H1 (cell line): ENCODE measurements at places on chromosomes 13 and 19. TPM values are rescaled to one million over a fixed set of nuclear protein-coding genes. Genes with fewer than 3 reads are reported as not detected.

Gene ZNF616
- 40.2 and 40.5 TPM in 2 replicates for total RNA-seq

DNA sequence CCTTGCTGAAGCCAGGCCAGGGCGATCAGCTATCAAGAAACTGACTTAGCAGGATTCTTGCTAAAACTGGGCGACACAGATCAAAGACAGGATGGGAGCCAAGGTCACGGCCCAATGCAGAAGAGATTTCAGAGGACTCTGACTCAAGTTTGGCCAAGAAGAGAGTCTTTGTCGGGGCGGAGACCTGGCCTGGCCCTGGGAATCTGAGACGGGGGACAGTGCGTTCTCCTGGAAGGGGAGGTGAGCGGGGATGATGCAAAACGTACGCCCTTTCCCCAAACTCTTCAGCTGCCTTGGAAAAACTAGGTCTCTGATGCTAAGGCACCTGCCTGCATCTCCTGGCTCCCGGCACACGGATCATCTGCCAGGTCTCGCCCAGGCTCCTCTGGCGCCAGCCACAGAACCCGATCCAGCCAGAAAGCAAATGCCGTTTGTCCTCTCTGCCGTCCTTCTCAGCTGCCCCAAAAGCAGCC is 9.8 kb downstream of the MVB12A start:
- H3K27ac ChIP-seq, result no peak overlapping the region
- H3K4me3 ChIP-seq, result no peak overlapping the region
- H3K36me3 ChIP-seq, result no peaks in the 10 kb centered on the region
- DNase-seq, result no peak
- no peaks in the 10 kb centered on the region for H3K4me1 ChIP-seq
- no peaks in the 10 kb centered on the region for H3K27me3 ChIP-seq

DNA sequence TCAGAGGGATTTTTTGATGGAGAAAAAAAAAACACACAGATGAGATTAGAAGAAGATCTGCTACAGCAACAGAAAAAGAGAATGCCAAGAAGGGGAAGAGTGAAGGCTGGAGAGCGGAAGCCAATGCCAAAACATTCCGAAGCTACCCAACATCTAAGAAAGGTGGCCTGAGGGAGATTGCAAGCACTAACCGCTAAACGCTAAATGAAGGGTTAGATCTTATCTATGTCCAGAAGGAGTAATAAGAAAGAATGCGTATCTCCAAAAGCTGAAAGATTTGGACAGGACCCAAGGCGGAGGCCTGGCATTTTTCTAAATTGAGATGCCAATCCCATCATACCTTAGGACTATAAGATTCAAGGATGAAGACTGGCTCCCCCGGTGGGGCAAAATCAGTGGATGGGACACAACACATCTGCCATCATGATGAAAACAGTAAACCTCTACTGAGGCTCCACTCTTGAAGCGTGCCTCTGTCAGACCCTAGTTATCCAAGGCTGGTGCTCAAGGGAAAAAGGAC is 15.6 kb upstream of the HMGB1 start:
- H3K27ac ChIP-seq, result no peak overlapping the region
- H3K4me3 ChIP-seq, result no peak overlapping the region
- H3K4me1 ChIP-seq, result peaks cover 3% of the 10 kb centered on the region; the same call in 1 of the 2 replicates
- no peaks in the 10 kb centered on the region for H3K36me3 ChIP-seq

Gene DPY19L3
- 60.2 and 60.7 TPM in 2 replicates for total RNA-seq

Gene PLK5
- total RNA-seq, result 0.43 and 1.2 TPM in 2 replicates

DNA sequence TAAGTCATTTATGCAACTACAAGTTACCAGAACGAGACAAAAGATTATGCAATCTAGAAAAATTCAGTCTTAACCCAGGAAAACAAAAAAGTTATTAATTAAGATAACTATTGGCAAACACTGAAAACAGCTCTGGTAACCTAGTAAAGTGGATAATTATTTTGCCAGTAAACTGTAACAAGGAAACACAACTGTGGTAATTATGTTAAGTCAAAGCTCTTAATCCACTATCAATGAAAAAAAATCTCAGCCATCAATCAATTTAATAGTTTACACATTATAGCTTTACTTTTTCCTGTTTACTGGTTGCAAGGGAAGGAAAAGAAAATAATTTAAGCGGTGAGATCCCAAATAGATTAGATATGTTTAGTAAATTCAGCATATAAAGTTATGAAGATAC is 11.2 kb downstream of the EXOSC8 start:
- peaks cover 71% of the 10 kb centered on the region for H3K36me3 ChIP-seq
- H3K4me1 ChIP-seq, result no peaks in the 10 kb centered on the region; the same call in 1 of the 2 replicates
- DNase-seq, result no peak
- H3K27me3 ChIP-seq, result no peaks in the 10 kb centered on the region

Gene PEX11G
- total RNA-seq, result 1.8 and 2.1 TPM in 2 replicates

Gene KIR3DL1
- not detected in 2 replicates for total RNA-seq

DNA sequence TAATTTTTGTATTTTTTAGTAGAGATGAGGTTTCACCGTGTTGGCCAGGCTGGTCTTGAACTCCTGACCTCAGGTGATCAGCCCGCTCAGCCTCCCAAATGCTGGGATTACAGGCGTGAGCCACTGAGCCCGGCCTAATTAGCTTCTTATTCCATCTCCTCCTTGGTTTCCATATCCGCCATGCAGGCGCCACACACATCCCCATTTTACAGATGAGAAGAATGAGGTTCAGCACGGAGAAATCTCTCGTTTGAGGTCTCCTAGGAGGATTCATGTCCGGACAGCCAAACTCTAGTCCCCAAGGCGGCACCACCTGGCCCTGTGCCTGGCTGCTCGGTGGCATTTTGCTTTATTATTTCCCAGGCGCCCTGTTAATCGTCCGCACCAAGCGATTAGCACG is 46.2 kb upstream of the PTPRS start:
- no peak overlapping the region for H3K27ac ChIP-seq
- H3K4me1 ChIP-seq, result no peaks in the 10 kb centered on the region
- DNase-seq, result no peak
- no peaks in the 10 kb centered on the region for H3K27me3 ChIP-seq
- no peaks in the 10 kb centered on the region for H3K36me3 ChIP-seq
- H3K4me3 ChIP-seq, result no peak overlapping the region

DNA sequence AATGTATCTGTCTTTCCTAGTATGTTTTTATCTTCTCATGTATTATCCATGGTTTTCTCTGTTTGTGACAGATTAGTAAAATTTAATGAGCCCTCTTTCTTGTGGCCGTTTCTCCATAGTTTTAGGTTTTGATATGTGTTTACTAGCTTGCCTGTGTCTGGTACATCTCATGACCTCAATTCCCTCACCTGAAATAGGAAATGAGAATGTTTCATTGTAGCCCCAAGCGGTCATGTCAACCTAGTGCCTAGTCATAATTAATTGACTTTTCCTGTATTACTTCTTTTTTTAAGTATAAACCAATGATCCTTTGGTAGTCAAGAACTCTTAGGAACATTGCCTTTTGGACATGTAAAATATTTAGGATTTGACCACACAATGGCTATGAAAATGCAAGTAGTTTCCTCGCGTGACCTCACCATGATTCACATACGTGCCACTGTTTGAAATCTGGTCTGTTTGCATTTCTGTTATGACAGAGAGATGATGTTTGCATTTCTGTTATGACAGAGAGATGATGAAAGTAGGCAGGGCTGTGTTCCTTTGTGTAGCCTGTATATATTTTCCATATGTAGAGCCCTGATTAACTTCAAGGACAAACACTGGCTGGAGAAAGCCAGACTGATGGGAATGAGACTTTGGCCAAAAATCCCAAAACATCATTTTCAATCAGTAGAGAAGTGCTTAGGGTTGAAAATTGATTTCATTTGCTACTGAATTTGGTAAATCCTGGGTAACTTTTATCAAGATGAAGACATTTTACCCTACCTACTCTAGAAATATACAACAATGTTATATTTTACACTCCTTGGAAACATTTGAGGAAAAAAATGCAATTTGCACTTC is 104.8 kb downstream of the TNFRSF19 start:
- no peak overlapping the region for H3K4me3 ChIP-seq
- no peak for DNase-seq
- H3K27ac ChIP-seq, result no peak overlapping the region
- no peaks in the 10 kb centered on the region for H3K36me3 ChIP-seq

GRCh38 chr13:32911506-32911905 is 104.7 kb upstream of the KL start:
- DNase-seq, result no peak
- H3K27ac ChIP-seq, result no peak overlapping the region
- H3K36me3 ChIP-seq, result no peaks in the 10 kb centered on the region
- no peaks in the 10 kb centered on the region for H3K27me3 ChIP-seq
- no peaks in the 10 kb centered on the region for H3K4me1 ChIP-seq
- no peak overlapping the region for H3K4me3 ChIP-seq

DNA sequence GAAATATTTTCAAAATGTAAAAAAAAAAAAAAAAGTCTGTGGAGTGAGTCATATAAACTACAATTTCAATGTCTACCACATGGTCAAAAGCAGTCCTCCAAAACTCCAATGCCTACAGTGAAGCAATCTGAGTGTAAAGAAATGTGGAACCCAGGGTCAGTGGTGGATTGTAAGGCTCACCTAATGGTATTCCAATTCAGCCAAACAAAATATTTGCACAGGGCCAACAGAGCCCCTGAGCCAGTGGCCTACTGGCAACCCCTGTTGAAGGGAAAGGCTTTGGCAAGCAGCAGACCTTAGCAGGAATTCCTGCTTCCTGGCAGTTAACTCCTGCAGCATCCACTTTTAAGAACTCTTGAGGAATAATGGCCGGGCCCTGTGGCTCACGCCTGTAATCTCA is 3.4 kb downstream of the DNMT1 start:
- no peaks in the 10 kb centered on the region for H3K36me3 ChIP-seq
- H3K4me3 ChIP-seq, result no peak overlapping the region
- H3K4me1 ChIP-seq, result no peaks in the 10 kb centered on the region
- DNase-seq, result no peak
- no peak overlapping the region for H3K27ac ChIP-seq
